Lower lobe of right lung (tissue), 2 donors: ENCODE measurements at places on chromosomes 5 and 9.

GRCh38 chr5:179371121-179371510 is 25.9 kb upstream of the ADAMTS2 start:
- DNase-seq = no peak

GRCh38 chr9:29556317-29556716 is 1983.0 kb upstream of the C9orf72 start:
- DNase-seq = no peak

DNA sequence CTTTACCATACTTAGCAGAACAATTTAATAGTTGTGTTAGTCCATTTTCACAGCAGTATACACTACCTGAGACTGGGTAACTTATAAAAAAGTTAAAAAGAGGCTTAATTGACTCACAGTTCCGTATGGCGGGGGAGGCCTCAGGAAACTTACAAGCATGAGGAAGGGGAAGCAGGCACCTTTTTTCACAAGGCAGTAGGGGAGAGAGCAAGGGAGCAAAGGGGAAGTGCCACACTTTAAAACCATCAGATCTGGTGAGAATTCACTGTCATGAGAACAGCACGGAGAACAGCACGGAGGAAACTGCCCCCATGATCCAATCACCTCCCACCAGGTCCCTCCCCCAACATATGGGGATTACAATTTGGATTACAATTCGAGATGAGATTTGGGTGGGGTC is 269.9 kb downstream of the MTRR start:
- no peak for DNase-seq

DNA sequence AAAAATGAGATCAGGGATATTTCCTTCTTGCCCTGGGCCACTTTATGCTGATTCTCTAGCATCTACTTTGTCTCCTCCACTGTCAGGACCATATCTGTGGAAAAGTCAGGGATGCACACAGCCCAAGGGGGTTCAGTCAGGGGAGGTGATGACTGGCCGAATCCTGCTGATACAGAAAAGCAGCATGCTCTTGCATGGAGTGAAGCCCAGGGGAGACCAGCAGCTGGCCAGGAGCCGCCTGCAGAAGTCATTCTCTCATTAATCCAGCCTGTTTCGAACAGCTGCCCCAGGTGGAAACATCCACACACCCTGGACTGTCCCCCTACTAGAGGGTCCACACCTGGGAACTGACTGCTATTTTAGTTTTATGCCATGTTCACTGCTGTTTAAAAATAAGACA is 177.1 kb downstream of the ATP10B start:
- no peak for DNase-seq

DNA sequence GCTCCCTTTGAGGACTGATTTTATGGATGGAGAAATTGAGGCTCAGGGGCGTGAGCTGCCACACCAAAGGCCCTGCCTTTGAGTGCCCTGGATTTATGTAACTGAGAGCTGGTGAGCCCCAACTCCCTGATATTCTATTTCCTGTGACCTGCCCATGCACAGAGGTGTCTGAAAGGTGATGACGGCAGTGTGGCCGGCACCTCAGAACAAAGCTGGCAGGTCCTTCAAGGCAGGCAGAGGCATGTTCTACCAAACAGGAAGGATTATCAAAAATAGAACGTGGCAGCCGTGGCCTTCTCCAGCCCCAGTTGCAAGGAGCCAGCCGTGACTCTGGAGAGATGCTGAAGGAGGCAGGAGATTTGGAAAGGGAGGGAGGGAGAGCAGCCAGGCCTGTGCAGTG is 36.2 kb downstream of the INSYN2B start:
- no peak for DNase-seq
